NCI-H1694 (cell line): ENCODE measurements at places on chromosomes 4 and X.

DNA sequence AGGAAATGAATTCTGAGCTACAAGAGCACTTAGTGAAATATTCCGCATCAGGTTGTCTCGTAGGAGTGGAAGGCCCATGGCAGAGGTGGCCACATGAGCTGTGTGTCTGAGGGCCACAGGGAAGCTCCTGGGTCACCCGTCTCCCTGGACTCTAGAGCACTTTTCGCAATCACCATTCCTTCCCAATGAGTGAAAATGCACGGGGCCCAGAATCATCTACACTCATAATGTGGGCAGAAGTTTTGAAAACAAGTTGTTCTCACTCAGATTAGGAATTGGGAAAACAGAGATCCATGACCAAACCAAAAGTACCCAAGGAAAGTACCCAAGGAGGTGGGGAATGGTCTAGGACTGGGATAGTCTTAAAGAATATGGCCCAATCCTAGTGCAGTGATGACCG is 94.4 kb downstream of the SCD5 start:
- no peak for DNase-seq

GRCh38 chr4:156870131-156870530 is 101.5 kb downstream of the PDGFC start:
- DNase-seq: no peak

- DNase-seq: no peak
These were observed 17.8 kb downstream of the PDCL2 start for GRCh38 chr4:55574252-55574651.

DNA sequence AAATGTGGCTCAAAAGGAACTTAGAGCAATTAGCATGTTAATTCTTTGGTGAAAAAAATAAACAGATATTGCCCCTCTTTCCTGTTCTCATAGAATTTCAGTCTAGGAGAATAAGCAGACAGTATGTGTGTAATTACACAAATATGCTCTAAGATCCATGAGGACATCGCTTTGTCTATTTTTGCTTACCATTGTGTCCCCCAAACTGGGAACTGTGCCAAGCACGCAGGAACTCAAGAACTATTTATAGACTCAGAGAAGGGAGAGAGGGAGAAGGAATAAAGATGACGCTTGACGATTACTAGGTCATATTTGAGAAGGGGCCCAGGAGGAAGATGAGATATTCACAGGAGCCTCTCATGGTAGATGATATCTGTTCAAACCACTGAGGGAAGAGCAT is 692.6 kb downstream of the RAB28 start:
- no peak for DNase-seq

GRCh38 chr4:8177552-8177951 is 18.9 kb upstream of the ABLIM2 start:
- DNase-seq: no peak

- no peak for DNase-seq
These were observed 57.1 kb downstream of the ELF4 start for GRCh38 chrX:130053236-130053635.
